ENCODE measurements at places on chromosomes 12 and 14.

- no peak overlapping the region for H3K27ac ChIP-seq
- no peaks in the 10 kb centered on the region for H3K36me3 ChIP-seq
- no peaks in the 10 kb centered on the region for H3K27me3 ChIP-seq
- DNase-seq, result no peak
- H3K4me1 ChIP-seq, result peaks cover 24% of the 10 kb centered on the region
Measured at GRCh38 chr12:116734156-116734768, 3.6 kb downstream of the SPRING1 start.

GRCh38 chr14:62706217-62706616, 339.0 kb downstream of the KCNH5 start:
- no peak overlapping the region for H3K4me3 ChIP-seq
- H3K27me3 ChIP-seq, result no peaks in the 10 kb centered on the region

- no peak overlapping the region for H3K27ac ChIP-seq
- H3K4me1 ChIP-seq, result peaks cover 10% of the 10 kb centered on the region
- no peak for DNase-seq
- no peak overlapping the region for H3K4me3 ChIP-seq
Measured at GRCh38 chr14:31566456-31566855, 5.3 kb downstream of the NUBPL start.

DNA sequence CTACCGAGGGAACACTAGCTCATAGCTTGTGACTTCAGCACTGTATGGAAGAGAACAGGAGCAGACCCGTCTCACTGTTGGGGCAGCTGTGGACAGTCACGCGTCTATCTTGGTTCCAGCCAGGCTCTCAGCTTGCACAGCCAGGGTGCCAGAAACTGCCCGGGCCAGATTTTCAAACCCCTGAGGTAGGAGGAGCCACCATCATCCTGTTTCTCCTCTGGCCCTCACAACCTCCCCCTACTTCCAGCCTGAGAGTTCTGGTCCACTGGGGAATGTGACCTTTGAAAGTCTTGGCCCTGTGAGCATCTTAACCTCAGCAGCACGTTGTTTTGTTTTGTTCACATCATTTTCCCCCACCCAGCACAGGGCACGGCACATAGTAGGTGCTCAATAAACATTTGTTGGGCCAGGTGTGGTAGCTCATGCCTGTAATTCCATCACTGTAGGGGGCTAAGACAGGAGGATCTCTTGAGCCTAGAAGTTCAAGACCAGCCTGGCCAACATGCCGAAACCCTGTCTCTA, 50.4 kb downstream of the PSMA6 start:
- H3K27ac ChIP-seq, result peak overlapping the region; percentile 98
- H3K4me3 ChIP-seq, result no peak overlapping the region
- no peaks in the 10 kb centered on the region for H3K36me3 ChIP-seq

- no peaks in the 10 kb centered on the region for H3K27me3 ChIP-seq
- DNase-seq, result no peak
- H3K36me3 ChIP-seq, result no peaks in the 10 kb centered on the region
- H3K27ac ChIP-seq, result no peak overlapping the region
- peaks cover 4% of the 10 kb centered on the region for H3K4me1 ChIP-seq
- H3K4me3 ChIP-seq, result no peak overlapping the region
Measured at GRCh38 chr12:46674129-46674528, 151.7 kb downstream of the SLC38A4 start.

GRCh38 chr14:99268810-99269707, 2.9 kb downstream of the BCL11B start:
- DNase-seq, result no peak
- peaks cover 39% of the 10 kb centered on the region for H3K4me1 ChIP-seq
- no peaks in the 10 kb centered on the region for H3K36me3 ChIP-seq
- H3K4me3 ChIP-seq, result no peak overlapping the region

GRCh38 chr14:68172627-68173026, 353.0 kb downstream of the RAD51B start:
- no peaks in the 10 kb centered on the region for H3K36me3 ChIP-seq
- peaks cover 76% of the 10 kb centered on the region for H3K4me1 ChIP-seq
- peak overlapping the region; percentile 79 for H3K27ac ChIP-seq

- no peaks in the 10 kb centered on the region for H3K4me1 ChIP-seq
- no peak overlapping the region for H3K27ac ChIP-seq
- H3K27me3 ChIP-seq, result no peaks in the 10 kb centered on the region
- DNase-seq, result no peak
Measured at GRCh38 chr14:35958499-35958898, 132.4 kb downstream of the BRMS1L start.

GRCh38 chr12:18120899-18121298, 30.9 kb upstream of the RERGL start:
- H3K36me3 ChIP-seq, result no peaks in the 10 kb centered on the region
- H3K4me1 ChIP-seq, result no peaks in the 10 kb centered on the region
- H3K27me3 ChIP-seq, result no peaks in the 10 kb centered on the region
- H3K27ac ChIP-seq, result no peak overlapping the region
- no peak for DNase-seq

GRCh38 chr14:71166180-71166837, 259.1 kb downstream of the PCNX1 start:
- peak overlapping the region; percentile 73 for H3K27ac ChIP-seq
- H3K36me3 ChIP-seq, result no peaks in the 10 kb centered on the region
- H3K27me3 ChIP-seq, result no peaks in the 10 kb centered on the region

GRCh38 chr12:75103822-75104221, 105.8 kb downstream of the KCNC2 start:
- H3K27me3 ChIP-seq, result no peaks in the 10 kb centered on the region
- H3K36me3 ChIP-seq, result no peaks in the 10 kb centered on the region
- H3K4me3 ChIP-seq, result no peak overlapping the region
- H3K4me1 ChIP-seq, result no peaks in the 10 kb centered on the region
- H3K27ac ChIP-seq, result no peak overlapping the region
- DNase-seq, result no peak

DNA sequence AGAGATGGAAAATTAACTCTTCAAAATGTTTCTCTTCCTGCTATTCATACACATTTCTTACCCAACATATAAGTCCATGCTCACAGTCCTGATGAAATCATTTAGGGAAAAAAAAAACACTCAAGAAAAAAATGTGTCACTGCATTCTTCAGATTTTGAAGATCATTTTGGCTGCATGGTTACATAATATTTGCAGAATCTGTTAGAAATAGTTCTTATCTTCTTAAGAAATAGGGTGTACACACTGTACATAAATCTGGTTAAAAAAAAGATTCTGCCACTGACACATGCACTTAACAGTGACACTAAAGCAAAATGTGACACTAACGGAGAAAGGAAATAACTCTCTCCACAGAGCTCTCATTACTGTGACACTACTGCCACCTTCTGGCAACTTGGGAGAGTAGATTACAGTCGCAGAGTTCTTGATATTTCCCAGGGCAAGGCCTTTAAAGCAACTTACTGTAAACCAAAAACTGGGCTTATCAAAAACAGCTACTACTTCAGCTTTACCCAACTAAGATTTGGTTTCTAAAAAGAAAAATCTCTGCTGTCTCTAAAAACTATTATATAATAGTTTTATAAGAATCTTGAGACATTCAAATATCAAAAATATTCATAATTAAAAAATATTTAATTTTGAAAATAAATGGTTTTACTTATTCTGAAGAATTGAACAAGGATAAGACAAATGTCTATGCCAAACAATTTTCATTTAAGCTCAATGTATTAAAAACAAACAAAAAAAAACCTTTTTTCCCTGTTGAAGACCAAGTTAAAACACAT, 65.0 kb downstream of the SETD3 start:
- H3K4me3 ChIP-seq, result no peak overlapping the region
- peak; percentile 65 for DNase-seq
- H3K27me3 ChIP-seq, result no peaks in the 10 kb centered on the region
- no peak overlapping the region for H3K27ac ChIP-seq

GRCh38 chr12:117408161-117408791, 46.9 kb upstream of the NOS1 start:
- H3K27ac ChIP-seq, result peak overlapping the region; percentile 89
- peak; percentile 92 for DNase-seq
- H3K27me3 ChIP-seq, result no peaks in the 10 kb centered on the region
- peaks cover 28% of the 10 kb centered on the region for H3K4me1 ChIP-seq
- no peak overlapping the region for H3K4me3 ChIP-seq
- no peaks in the 10 kb centered on the region for H3K36me3 ChIP-seq

DNA sequence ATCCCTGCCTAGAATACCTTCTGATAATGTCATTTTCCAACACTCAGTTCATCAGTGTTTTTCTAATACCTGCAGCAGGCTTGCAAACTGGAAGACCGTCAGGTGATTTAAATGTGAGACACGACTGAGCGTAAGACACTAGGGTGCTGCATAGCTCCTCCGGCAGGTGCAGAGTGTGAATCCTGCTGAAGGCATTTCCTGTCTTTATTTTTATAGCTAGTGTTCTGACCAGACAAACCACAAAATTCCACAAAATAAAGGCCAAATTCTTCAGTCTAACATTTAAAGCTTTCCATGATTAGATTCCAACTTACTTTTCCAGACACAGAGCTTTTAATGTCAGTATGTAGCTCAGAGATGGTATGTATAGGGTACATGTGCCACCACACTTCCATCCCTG, 70.7 kb downstream of the BBS10 start:
- DNase-seq, result no peak
- H3K27ac ChIP-seq, result no peak overlapping the region
- no peaks in the 10 kb centered on the region for H3K27me3 ChIP-seq
- H3K36me3 ChIP-seq, result no peaks in the 10 kb centered on the region
- H3K4me3 ChIP-seq, result no peak overlapping the region

- H3K27ac ChIP-seq, result peak overlapping the region; percentile 83
- peaks cover 24% of the 10 kb centered on the region for H3K4me1 ChIP-seq
- peak; percentile 77 for DNase-seq
- H3K36me3 ChIP-seq, result no peaks in the 10 kb centered on the region
Measured at GRCh38 chr12:88579601-88580050, 645 bp downstream of the KITLG start.

- no peak overlapping the region for H3K4me3 ChIP-seq
- no peak for DNase-seq
Measured at GRCh38 chr12:132608231-132609171, 1.9 kb downstream of the LRCOL1 start.

DNA sequence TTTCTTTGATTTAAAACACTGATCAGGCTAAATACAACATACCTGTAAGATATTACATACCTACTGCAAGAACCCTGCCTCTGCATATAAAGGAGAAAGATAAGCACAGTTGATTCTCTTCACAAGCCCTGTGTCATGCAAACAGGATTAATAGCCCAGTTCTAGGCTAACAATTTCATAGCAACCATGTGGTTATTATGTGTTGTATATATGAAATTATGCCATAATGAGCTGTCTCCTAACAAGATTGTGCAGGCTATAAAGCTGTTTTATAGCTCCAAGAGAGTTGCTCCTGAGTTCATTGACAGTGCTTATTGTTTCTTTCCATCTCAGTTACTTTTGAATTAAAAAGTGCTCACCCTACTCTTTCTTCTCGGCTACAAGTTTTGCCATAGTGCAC, 609.3 kb downstream of the DIO2 start:
- no peak for DNase-seq
- no peaks in the 10 kb centered on the region for H3K27me3 ChIP-seq
- H3K27ac ChIP-seq, result no peak overlapping the region

GRCh38 chr12:25051656-25052195, 102.8 kb upstream of the BCAT1 start:
- no peak overlapping the region for H3K27ac ChIP-seq
- H3K4me1 ChIP-seq, result peaks cover 23% of the 10 kb centered on the region
- no peak overlapping the region for H3K4me3 ChIP-seq
- no peaks in the 10 kb centered on the region for H3K27me3 ChIP-seq

GRCh38 chr12:10052193-10052913, 21.9 kb downstream of the CLEC9A start:
- no peaks in the 10 kb centered on the region for H3K4me1 ChIP-seq
- no peaks in the 10 kb centered on the region for H3K27me3 ChIP-seq
- H3K27ac ChIP-seq, result no peak overlapping the region
- DNase-seq, result no peak

- no peaks in the 10 kb centered on the region for H3K4me1 ChIP-seq
- no peaks in the 10 kb centered on the region for H3K36me3 ChIP-seq
- no peak overlapping the region for H3K4me3 ChIP-seq
- no peaks in the 10 kb centered on the region for H3K27me3 ChIP-seq
- H3K27ac ChIP-seq, result no peak overlapping the region
- DNase-seq, result no peak
Measured at GRCh38 chr12:23576372-23576771, 373.1 kb downstream of the SOX5 start.

DNA sequence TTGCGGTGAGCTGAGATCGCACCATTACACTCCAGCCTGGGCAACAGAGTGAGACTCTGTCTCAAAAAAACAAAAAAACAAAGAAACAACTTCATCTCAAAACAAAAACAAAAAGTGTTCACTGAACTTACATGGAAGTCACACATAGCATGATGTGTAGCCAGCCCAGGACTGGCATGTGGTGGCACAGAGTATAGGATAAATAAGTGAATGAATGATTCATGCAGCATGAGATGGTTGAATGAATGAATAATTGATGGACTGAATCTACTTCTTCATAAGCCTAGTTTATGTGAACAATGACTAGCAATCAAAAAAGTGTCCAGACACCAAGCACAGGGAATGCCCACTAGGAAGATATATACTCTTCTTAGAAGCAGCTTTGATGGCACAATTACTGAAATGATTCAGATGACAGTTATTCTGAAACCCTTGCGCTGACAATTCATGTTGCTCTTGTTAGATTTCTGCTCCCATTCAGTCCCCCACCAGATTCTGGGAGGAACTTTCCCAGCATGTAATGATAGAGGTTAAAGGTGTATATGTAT, 31.6 kb upstream of the SERPINA6 start:
- H3K4me1 ChIP-seq, result peaks cover 5% of the 10 kb centered on the region
- no peaks in the 10 kb centered on the region for H3K36me3 ChIP-seq
- DNase-seq, result no peak
- H3K27me3 ChIP-seq, result no peaks in the 10 kb centered on the region
- no peak overlapping the region for H3K27ac ChIP-seq

- H3K27me3 ChIP-seq, result no peaks in the 10 kb centered on the region
- DNase-seq, result no peak
- H3K4me3 ChIP-seq, result no peak overlapping the region
- H3K36me3 ChIP-seq, result no peaks in the 10 kb centered on the region
- peaks cover 5% of the 10 kb centered on the region for H3K4me1 ChIP-seq
Measured at GRCh38 chr14:22994762-22995275, 12.5 kb upstream of the AJUBA start.

DNA sequence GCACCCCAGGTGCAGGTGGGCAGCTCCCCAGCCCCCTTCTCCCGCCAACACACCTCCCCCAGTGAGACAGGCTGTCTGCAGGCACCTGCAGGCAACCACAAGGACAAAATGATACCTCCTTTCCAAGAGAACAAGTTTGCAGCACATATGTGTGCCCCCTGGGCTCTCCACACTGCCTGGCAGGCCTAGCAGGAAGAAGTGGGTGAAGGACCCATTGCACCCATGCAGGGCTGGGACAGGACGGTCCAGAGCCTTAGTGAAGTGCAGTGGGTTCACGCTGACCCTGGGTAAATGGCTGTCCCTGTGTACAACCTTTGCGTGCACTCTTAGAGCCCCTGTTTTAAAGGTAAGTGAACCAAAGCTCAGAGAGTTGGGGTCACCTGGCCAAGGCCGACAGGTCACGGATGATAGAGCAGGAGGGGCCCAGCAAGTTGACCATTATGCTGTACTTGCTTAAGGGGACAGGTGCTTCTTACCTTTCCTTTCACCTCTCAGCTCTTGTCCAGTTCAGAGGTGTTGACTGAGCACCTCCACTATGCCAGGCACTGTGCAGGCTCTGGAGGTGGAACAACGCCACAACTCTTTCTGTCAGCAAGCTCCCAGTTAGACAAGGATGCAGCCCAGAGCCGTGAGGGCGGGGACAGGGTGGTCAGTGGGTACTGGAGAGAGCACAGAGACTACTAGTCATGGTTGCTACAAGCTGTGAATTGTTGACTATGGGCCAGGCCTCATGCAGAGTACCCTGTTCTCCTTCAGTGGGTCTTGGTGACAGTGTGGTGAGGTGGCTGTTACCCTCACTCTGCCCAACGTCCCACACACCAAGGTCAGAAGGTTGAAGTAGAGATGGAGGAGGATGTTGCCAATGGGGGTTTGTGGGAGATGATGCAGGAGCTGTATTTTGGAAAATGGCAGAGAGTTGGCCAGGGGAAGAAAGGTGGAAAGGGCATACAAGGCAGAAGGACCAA, 125.9 kb downstream of the PAPOLA start:
- no peak overlapping the region for H3K27ac ChIP-seq
- H3K36me3 ChIP-seq, result no peaks in the 10 kb centered on the region
